Activated CD8-positive, alpha-beta memory T cell treated with anti-CD3 and anti-CD28 coated beads for 24 hours (primary cell): ENCODE measurements at places on chromosomes 12 and 14.

DNA sequence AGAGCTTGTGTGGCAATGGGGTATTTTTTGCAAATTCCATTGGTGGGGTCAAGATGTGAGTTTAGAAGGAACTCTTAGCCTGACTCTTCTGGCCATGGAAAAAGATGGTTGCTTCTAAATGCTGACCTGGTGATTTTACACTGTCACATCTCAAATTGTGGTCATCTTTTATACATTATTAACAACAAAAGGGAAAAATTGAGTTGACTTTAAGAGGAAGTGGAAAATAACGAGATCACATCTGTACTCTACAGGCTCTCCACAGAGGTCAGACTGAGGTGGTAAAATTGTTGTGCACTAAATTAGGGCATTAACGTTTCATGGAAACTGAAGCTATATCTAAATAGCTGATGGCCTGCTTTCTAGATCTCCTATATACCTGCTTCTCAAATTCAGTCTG lies 44.7 kb downstream of the PTPN11 start:
- DNase-seq, result no peak

DNA sequence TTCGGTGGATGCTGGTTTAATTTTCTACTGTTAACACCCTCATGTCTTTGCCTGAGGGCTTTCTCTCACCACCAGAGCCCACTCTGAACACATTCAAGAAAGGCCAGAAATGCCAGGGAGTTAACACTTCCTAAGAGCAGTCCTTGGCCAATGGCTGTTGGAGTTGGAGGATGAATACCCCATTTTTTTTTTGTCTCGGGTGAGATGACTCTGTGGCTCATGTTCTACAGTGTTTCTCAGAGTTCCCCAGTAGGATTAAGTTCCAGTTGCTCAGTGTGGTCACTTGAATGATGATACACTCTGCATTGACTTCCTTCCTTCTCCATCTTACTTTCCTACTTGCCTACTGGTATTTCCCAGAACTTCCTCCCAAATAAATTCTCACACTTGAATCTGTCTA lies 65.8 kb downstream of the FOS start:
- no peak for DNase-seq

- DNase-seq, result no peak
Observed at GRCh38 chr12:49364989-49365388, 2.3 kb upstream of the SPATS2 start.

DNA sequence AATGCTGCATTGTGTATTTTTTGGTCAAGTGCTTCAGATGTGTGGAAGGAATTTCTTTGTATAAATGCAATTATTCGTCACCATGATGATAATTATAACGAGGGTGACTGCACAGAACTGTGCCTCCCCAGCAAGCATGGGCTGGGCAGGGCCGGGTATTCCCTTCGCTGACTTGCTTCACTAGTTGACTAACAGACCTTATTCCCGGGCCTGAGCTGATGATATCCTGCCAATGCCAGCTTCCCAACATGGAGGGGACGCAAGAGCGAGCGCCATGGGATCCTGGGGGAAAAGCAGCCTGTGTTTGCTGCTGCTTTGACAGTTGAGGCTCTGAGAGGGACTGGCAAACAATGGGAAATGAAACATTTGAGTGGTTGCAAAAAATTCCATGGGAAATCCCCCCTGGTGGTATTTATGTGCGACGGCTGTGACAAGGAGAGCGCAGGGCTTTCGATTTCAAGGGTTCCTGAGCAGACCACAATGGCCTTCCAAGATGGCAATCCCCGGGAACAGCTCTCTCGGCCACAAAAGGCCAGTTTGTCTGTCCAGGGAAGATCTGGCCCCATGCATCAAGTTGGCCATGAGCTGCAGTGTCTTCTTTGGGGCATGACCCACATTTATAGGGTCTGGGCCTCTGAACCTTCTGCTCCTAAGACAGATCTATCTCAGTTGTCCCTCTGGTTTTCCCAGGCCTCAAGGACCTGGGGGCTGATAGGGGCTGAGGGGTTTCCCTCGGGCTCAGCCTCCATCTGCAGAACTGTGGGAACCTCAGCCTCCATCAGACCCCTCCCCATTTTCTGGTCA lies 21.9 kb upstream of the MAP1LC3B2 start:
- DNase-seq, result no peak

DNA sequence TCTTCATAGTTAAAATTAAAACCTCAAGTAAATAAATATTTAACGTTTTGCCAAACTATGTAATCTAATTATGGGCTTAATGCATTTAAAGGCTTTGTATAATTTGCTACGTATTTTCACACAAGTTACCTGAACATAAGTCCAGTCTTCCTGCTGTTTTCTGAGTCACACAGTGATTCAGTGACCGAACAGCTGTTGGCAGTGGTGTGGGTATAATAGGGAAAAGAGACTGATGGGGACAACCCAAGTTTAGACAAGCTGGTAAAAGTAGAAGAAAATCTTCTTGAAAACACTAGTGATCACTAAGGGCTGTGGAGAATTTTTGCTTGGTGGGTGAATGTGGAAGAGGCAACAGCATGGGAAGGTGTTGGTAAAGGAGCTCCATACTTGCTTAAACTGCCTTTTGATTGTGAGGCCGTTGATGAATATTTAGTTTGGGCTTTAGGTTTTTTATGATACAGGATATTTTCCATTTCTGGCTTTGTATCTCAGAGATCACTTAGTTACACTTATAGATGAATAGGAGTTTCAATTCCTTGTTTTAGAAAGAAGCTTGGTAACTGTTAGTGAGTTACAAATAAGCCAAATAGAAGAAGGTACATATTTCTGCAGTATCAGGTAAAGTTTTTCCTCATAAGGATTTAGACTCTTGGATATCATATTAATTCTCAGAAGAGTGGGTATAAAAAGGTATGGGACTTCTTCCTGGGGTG lies 23.9 kb downstream of the LRRK2 start:
- no peak for DNase-seq

- DNase-seq, result no peak
Observed at GRCh38 chr12:131364903-131365820, 345.7 kb upstream of the SFSWAP start.
